ENCODE measurements at places on chromosomes 13 and 19.
A peak's percentile ranks its signal among the peaks of the same experiment; 100 is the strongest.

- DNase-seq: peak; percentile 55
Observed at GRCh38 chr13:34926508-34926907, 15.6 kb upstream of the NBEA start.

DNA sequence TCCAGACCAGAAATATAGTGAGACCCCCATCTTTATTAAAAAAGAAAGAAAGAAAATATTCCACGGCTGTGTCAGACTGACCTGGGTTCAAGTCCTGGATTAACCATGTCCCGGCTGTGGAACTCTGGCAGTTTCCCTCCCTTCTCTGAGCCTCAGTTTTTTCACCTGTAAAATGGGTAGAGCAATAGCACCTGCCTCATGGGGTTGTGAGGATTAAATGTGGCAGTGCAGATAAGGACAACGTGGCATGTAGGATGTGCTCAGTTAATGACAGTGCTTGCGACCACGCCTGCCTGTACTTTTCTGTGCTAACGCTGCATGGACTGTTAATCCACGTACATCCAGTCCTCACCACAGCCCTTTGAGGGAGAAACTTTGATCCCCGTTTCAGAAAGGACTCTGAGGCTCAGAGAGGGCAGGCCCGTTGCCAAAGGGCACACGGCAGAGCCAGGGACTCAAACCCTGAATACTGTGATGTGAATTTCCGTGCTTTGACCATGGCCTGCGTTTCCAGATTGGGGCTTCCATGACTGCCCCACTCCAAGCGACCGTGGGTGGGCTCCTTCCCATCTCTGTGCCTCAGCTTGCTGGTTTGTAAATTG lies 16.1 kb downstream of the SBK2 start:
- DNase-seq: no peak

DNA sequence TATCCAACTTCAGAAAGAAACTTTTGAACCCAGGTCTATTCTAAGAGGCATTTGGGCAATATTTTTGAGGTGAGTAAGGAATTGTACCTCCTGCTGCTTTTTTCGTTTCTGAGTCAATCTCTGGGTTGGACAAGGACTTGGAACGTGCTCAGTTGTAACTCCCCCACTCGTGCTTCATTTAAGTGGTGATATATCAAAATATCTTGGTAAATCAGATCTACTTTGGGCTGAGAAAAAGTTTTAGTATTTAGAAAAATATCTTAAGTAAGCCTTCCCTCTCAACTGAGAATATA lies 728.9 kb downstream of the EFNB2 start:
- DNase-seq: no peak

DNA sequence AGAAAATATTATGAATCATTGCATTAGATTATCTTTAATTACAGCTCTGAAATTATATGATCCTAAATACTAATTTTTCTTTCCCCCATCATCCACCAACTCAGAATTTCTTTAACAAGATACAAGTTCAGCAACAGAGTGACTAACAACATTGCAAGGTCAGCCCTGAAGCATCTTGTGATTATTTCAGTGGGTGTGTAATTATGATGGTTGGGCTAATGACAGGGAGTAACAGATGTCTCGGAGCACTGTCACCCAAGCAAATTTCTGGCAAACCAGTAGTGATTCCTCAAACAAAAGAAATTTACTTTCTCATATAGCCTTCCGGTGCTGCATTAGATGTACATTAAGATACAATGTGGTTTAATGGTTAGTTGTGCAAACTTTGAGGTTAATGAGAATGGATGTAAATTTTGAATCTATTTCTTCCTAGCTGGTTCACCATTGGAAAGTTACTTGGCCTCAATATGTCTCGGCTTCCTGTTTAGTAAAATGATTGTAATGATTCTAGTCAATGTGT lies 238.9 kb downstream of the ITGBL1 start:
- no peak for DNase-seq

GRCh38 chr13:108769213-108770070 lies 140.0 kb downstream of the MYO16 start:
- DNase-seq: no peak

- DNase-seq: no peak
Observed at GRCh38 chr13:78323848-78324247, 279.5 kb downstream of the POU4F1 start.

GRCh38 chr13:97015661-97016350 lies 21.5 kb upstream of the OXGR1 start:
- no peak for DNase-seq

GRCh38 chr19:16369664-16370576 lies 45.3 kb downstream of the KLF2 start:
- no peak for DNase-seq

- peak; percentile 89 for DNase-seq
Observed at GRCh38 chr13:35475960-35476943, at the start of gene MAB21L1. Gene MAB21L1, minus strand, starts transcription at chr13:35476689. Its CDS starts 551 bp downstream, at chr13:35476138.

GRCh38 chr13:41610404-41610803 lies 153.1 kb downstream of the RGCC start:
- no peak for DNase-seq

DNA sequence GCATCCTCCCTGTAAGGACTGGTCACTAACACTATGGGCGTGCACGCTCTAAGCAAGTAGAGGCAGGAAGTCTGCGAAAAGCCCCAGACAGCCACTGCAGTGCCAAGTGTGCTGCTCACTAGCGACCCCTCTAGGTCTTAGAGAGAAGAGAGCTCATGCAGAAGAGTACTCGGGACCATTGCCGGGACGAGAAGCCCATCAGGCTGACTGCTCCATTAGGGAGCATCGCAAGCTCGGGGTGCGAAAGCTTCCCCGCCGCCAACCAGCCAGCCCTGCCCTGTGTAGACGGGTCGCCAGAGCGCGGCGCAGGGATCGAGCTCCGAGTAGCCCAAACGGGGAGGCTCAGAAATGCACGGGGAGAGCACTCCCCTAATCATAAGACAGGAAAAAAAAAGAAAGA lies 16.6 kb downstream of the POU4F1 start:
- DNase-seq: no peak

DNA sequence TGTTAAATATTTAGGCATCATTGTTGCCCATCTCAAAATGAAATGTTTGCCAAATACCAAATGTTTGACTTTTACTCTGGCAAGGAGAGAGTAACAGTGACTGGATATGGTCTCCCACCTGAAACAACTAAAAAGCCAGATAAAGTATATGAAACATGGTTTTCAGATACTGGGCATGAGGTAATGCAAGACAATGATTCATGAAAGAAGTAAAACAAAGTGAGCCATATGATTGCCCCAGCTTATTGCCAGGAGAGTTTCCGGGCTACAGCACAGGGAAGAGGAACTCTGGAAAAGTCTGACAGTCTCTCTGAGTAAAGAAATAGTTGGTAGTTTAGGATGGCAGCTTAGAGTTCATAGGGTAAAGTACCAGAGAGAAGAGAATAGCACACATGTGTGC lies 354.6 kb downstream of the DNAJC15 start:
- no peak for DNase-seq

- no peak for DNase-seq
Observed at GRCh38 chr13:92807353-92807752, 419.3 kb upstream of the GPC6 start.

DNA sequence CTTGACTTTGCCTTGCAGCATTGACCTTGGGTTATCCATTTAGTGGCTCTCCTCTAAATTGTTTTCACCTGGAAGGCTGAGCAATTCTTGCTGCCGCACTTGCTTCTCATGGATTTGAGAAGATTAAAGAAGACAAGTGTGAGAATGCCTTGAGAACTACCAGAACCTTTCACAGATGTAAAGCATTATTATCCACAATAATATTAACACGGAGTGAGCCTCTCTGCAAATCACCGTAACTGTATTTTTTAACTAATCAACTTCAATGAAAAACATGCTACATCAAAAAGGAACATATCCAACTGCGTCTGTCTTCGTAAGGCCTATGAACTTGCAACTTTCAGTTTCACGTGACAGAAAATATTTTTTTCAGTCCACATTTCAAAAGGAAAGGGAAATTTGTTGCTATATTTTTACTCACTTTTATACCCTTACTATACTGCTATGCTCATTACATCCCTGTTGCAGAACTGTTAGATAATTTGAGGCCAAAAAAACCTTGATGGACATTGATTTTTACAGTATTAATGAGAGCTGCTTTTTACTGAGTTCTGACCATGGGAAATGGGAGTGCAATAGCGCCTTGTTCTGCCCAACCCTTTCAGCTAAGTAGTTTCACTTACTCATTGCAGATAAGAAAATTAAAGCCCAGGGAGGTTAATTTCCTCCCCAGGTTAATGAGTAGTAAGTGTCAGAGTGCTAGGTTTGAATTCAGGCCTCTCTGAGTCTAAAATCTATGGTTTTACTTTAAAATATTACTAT lies 93.8 kb upstream of the RAP2A start:
- DNase-seq: no peak

GRCh38 chr13:28347456-28348371 lies 147.2 kb downstream of the FLT1 start:
- DNase-seq: no peak

GRCh38 chr13:32545083-32545482 lies 6.5 kb upstream of the N4BP2L2 start:
- DNase-seq: no peak

- DNase-seq: no peak
Observed at GRCh38 chr13:74026753-74027152, 107.5 kb downstream of the KLF12 start.

DNA sequence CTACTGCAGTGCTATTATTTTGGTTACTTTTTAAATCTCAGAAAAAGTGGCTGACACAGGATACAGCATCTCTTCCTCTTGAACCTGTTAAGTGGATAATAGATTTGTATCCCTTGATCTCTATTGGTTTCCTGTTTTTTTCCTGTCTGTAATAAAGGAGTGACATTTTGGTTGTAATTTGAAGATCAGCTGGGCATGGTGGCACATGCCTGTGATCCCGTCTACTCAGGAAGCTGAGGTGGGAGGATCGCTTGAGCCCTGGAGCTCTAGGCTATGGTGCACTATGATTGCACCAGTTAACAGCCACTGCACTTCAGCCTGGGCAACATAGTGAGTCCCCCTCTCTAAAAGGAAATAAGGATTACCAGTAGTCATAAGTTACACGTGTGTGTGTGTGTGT lies 46.8 kb downstream of the METTL21C start:
- no peak for DNase-seq

- DNase-seq: no peak
Observed at GRCh38 chr13:21124852-21125251, 51.5 kb downstream of the SKA3 start.

- no peak for DNase-seq
Observed at GRCh38 chr13:39876258-39876657, 220.8 kb downstream of the COG6 start.

DNA sequence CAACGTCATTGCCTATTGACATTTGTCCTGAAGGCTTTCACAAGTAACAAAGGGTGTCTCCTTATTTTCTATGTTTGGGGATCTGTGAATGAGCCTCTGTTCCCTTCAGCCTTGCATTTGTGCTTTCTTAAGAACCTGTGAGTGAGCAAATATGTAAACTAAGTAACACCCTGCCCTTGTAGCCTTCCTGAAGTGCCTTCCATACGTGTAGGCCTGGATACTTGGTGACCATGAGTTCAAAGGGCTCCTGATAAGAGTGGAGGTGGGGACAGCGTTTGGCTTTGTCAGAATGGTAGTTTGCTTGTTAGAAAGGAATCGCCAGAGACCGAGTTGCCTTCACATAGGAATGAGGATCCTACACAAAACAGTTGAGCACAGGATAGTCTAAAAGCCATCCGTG lies 14.5 kb upstream of the CCDC97 start:
- no peak for DNase-seq

DNA sequence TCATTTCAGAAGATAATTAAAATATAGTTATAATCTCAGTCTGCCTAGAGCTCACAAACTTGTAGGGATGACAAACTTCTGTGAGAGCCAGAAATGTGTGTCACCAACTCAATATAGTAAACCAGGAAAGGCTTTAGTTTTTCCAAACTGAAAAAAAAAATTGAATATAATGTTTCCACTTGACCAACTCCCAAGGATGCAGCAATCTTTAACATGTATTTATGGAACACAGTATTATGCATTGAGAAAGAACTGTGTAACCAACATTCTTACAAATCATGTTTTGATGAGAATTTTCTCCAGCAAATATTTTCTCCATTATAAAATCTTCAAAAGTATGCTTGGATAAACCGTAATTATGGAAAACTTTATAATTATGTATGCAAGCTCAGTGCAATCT lies 50.1 kb upstream of the KLF12 start:
- DNase-seq: no peak

DNA sequence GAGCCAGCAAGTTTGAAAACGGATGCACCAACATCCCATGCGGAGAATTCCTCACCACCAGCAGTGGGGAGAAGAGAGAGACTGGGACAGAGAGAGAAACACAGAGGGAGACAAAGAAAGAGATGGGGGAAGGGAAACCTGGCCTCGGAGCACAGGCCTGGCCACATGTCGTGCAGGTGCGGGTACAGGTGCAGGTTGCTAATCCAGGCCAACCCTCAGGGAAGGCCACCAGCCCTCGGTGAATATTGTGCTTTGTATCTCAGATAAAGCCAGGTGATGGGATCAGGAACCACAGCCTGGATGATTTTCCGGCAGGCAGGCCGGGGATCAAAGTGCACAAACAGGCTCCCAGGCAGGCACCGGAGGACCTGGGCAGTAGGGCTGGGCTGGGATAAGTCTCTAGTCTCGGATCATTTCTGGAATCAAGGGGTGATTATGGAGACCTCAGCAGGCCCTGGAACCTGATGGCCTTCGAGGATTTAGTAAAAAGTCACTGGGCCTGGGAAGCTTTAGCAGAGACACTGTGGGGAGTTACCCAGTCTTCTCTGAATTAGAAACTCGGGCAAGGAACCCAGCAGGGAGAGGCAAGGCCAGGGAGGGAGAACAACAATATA lies 3.7 kb downstream of the GAS6 start:
- no peak for DNase-seq

- no peak for DNase-seq
Observed at GRCh38 chr13:40666933-40667621, 636 bp upstream of the FOXO1 start.

DNA sequence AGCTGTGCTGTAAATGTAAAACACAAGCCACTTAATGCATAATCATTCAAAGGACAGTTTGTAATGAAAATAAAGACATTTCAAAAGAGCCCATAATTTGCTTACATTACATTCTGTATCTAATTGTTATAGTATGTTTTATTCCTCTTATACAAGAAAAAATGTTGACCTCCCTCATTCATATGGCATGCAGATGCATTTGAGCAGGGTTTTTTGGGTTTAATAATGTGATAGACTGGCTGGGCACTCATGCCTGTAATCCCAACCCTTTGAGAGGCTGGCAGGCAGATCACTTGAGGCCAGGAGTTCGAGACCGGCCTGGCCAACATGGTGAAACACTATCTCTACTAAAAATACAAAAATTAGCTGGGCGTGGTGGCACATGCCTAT lies 11.6 kb upstream of the ARL11 start:
- no peak for DNase-seq

- DNase-seq: no peak
Observed at GRCh38 chr13:73832825-73833224, 301.4 kb downstream of the KLF12 start.

Data from muscle of arm (tissue), 14 donors.